ENCODE measurements at places on chromosomes 12 and 14.
A peak's percentile ranks its signal among the peaks of the same experiment; 100 is the strongest.

DNA sequence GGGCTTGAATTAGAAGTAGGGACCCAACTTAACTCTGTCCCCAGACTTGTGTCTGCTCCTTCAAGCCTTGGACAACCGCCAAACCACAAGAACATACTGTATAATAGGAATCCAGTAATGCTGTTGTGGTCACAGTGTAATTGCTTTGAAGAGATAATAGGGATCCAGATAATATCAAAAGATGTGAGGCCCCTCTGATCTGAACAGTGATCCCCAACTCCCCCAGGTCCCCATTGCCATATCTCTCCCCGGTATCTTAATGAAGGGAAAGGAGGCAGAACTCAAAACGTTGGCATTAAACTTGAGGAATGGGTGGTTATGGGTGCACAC is 8.5 kb upstream of the PLEKHH1 start:
- no peak for DNase-seq

- no peak for DNase-seq
These were observed 74.2 kb downstream of the GNS start for GRCh38 chr12:64685050-64685449.

- DNase-seq = no peak
These were observed 509.4 kb downstream of the GALC start for GRCh38 chr14:87483271-87484260.

GRCh38 chr12:12499909-12500604 is 62.6 kb downstream of the DUSP16 start:
- no peak for DNase-seq

DNA sequence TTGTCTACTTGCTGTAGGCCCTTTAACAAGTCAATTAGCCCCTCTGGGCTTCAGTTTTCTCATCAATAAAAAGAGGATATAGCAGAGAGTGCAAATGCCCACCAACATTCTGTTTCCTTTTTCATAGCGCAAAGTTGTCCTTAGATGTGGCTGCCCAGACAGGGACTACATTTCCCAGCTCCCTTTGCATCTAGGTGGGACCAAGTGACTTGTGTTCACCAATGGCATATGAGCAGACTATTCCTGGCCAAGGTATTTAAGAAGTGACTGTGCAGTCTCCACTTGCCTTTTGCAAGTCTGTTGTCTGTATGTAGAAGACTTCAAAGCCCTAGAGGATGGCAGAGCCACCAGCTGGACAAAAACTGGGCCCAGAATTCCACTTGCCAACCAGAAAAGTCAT is 59.7 kb downstream of the DAO start:
- peak; percentile 19 for DNase-seq

GRCh38 chr12:112035219-112035785 is 22.1 kb downstream of the ERP29 start:
- no peak for DNase-seq

DNA sequence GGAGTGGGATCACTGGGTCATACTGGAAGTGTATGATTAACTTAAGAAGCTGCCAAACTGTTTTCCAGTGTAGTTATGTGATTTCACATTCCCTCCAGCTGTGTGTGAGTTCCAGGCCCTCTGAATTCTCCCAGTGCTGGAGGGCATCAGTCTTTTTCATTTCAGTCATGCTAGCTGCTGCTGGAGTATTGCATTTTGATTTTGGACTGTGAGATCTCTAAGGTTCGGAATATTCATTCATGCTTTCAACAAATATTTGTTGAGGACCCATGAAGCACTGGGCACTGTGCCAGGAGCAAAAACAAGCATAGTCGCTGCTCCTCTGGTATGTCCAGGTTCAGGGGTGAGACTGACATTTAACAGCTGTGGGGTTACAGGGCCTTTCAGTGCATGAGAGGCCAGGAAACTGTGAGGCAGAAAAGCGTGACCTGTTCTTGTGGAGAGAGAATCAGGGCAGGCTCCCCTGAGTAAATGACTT is 133.2 kb downstream of the SCARB1 start:
- DNase-seq = no peak

GRCh38 chr12:99498756-99499155 is 148.8 kb upstream of the GARIN6 start:
- peak; percentile 48 for DNase-seq

DNA sequence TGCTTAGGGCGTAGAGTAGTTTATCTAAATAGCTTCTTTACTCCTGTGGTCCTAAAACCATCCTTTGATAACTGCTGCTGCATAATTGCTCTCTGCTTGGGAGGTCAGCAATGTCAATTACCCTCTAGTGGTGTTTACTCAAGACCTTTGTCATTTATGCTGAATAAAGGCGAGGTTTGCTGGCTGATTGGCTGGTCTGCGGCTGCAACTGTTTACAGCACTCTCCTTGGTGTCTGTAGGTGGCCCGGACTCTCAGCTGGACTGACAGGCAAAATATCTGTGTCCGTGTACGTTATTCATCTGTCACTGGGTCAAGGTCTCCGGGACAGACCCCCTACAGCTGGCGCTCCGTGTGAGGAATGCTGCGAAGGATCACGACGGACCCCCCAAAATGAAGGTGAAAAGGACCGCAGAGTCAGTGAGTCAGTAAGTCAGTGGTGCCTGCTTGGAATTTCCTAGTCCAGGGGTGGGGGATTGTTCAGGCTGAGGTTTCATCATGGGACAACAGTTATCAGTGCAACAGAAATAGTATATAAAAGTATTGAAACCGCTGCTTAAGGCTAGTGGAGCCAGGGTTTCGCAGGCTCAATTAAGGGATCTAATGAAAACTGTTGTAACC is 253.3 kb upstream of the DIO2 start:
- DNase-seq = no peak

DNA sequence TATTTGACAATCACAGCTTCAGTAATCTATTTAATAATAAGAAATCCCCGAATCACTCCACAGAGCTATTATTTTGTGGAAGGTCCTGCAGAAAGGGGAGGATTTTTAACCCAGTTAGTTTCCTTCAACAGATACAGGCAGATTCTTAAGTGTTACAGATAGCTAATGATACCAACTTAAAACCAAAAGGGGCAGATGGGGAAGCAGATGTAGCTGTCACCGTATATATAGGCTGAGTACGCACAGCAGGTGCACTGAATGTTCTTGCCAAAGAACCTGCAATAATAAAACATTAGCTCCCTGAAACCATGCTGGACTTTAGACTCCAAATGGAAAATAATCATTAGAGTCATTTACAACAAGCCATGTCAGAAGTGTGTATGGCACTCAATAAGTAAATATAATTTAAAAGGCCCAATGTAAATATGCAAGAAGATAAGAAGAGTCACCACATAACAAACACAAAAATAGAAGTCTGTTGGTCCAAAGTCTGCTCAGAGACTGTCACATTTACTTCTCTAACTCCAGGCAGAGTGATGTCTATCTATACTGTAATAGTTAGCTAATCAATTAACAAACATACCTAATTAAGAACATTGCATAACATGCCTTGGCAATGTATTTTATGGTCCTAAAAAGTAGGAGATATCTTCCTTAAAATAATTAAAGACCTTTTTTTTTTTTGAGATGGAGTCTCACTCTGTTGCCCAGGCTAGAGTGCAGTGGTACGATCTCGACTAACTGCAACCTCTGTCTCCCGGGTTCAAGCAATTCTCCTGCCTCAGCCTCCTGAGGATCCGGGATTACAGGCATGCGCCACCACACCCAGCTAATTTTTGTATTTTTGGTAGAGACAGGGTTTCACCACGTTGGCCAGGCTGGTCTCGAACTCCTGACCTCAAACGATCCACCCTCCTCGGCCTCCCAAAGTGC is 78.8 kb downstream of the SEC23A start:
- DNase-seq = no peak

DNA sequence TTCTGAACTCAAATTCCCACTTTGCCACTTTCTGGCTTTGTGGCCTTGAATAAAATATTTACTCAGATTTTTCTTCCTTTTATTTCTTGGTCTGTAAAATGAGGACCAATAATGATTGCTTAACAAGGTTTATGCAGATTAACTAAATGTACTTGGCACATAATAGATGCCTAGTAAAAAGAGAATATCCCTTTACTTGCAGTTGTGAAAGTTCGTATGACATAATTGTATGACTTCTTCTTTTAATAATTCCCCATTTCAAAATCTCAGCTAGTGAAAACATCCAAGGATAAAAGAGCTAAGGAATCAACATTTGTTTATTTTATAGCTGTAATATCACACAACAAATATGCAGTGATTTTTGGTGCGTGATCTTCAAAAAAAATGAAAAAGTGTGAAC is 215.6 kb upstream of the ATP2B1 start:
- no peak for DNase-seq

- no peak for DNase-seq
These were observed 245.0 kb downstream of the RGS6 start for GRCh38 chr14:72177251-72177650.

DNA sequence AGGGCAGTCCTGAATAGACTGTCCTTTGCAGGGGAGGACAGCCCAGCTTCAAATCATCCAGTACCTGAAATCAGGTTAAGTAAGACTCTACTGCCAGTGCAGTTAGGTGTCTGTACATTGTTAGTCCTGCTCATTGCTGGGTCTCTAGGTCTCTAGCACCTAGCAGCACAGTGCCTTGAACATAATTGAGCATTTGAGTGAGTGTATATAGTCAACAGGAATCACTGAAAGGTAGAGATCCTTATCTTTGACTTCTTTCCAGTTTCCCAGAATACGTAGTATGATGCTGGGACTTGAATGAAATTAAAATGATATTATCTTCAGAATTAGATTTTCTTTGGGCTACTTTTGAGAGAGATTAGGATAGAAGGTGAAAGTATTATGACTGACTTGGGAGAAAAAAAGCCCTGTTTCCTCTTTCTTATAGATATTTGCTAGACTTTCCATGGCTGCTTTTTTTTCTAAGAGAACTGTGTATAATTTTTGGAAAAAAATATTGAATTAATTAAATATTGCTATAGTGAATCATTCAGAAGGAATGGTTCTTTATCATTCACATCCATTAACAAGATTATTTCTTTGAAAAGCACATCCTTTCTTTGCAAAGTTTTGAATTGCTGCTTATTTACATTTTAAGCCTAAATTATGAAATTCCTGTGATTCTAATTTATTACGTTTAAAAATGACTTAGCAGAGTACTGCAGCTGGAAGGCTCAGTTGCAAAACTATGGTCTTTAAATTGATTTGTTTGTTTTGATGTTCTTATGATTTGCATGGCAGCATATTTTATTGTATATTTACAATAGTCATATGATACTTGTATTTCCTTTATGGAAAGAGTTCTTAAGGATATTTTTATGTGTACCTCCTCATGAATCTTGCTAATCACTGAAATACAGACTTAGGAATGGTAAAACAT is 51.6 kb downstream of the PPP4R4 start:
- DNase-seq = no peak

DNA sequence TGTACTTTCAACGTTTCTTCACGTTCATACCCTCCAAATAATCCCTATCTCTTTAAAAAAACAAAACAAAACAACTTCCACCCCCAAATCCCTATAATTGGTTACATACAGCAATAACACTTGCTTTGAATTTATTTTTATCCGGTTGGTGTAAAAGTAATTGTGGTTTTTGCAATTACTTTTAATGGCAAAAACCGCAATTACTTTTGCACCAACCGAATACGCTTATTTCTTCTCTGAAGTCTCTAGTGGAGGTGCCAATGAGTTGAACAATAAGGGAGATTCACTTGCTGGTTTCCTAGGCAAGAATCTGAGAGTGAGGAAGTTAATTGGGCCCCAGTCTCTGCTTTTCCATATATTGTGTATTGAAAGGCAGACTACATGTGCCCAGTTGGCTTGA is 133.3 kb downstream of the DACT1 start:
- DNase-seq = no peak

GRCh38 chr12:31117203-31118011 is 43.7 kb downstream of the DDX11 start:
- DNase-seq = peak; percentile 54

DNA sequence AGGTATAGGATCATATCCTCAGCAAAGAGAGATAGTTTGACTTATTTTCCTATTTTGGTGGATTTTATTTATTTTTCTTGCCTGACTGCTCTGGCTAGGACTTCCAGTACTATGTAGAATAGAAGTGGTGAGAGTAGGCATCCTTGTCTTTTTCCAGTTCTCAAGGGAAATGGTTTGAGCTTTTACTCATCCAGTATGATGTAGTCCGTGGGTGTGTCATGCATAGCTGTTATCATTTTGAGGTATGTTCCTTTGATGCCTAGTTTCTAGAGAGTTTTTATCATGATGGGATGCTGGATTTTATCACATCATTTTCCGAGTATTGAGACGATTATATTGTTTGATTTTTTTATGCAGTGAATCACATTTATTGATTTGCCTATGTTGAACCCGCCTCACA is 97.2 kb downstream of the MGAT4C start:
- DNase-seq = no peak

GRCh38 chr14:101233021-101233366 is 328.3 kb upstream of the DIO3 start:
- no peak for DNase-seq

DNA sequence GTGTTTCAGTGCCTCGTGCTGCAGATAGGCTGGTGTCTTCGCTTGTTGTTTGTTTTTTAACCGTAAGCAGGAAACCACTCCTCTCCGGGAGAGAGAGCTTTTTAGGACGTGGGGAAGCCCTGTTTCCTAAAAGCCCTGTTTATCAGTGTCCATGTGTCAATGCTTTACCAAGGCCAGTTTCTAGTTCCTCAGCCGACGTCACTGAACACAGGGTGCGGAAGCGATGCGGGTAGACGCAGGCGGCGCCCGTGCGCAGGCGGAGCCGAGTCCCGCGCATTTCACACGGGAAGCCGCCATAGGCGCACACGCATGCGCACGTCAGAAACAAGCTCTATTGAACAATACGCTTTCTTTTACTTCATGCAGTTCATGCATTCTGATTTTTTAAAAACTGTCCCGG is 79.8 kb downstream of the GLT1D1 start:
- no peak for DNase-seq

GRCh38 chr14:68047906-68048305 is 228.3 kb downstream of the RAD51B start:
- DNase-seq = peak; percentile 61

- no peak for DNase-seq
These were observed 1209.8 kb downstream of the FLRT2 start for GRCh38 chr14:86739761-86740160.

DNA sequence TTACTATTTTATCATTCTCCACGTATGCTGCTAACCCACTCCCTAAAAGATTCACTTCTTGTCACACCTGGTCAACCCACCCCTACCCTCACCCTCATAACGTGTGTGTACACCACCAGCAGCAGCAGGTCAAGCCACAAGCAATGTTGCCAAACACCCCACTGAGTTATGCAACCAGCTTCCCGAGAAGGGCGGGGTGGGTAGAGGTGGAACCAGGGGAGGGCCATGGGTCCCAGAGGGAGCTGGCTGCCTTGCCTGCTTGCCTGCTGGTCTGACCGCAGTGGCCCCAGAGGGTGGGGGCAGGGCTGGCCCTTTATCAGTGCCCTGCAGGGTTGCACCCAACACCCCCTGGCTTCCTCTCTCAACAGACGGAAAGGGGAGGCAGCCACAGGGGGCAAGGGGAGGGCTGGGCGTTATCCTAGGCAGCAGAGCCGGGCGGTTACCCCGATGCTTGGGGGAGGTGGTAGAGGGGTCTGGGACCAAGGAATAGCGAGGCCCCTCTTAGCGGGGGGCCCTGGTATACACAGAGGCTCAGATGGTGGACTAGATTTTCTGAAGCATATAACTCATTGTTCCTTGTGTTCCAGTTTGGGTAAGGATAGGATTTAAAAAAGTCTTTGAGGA is 3.5 kb upstream of the NFE2 start:
- peak; percentile 79 for DNase-seq

GRCh38 chr14:102150744-102151143 is 11.0 kb downstream of the WDR20 start:
- no peak for DNase-seq
